ENCODE measurements at places on chromosomes 2 and 18. TPM values are rescaled to one million over a fixed set of nuclear protein-coding genes. Genes with fewer than 3 reads are reported as not detected.
A peak's percentile ranks its signal among the peaks of the same experiment; 100 is the strongest.

- DNase-seq: no peak
- peaks cover 5% of the 10 kb centered on the region for H3K4me1 ChIP-seq
- no peak overlapping the region for H3K27ac ChIP-seq
- no peaks in the 10 kb centered on the region for H3K36me3 ChIP-seq
- H3K27me3 ChIP-seq: no peaks in the 10 kb centered on the region
Observed at GRCh38 chr2:239292959-239293774, 107.7 kb downstream of the HDAC4 start.

Gene DNMT3A
- total RNA-seq: 29.3 TPM

DNA sequence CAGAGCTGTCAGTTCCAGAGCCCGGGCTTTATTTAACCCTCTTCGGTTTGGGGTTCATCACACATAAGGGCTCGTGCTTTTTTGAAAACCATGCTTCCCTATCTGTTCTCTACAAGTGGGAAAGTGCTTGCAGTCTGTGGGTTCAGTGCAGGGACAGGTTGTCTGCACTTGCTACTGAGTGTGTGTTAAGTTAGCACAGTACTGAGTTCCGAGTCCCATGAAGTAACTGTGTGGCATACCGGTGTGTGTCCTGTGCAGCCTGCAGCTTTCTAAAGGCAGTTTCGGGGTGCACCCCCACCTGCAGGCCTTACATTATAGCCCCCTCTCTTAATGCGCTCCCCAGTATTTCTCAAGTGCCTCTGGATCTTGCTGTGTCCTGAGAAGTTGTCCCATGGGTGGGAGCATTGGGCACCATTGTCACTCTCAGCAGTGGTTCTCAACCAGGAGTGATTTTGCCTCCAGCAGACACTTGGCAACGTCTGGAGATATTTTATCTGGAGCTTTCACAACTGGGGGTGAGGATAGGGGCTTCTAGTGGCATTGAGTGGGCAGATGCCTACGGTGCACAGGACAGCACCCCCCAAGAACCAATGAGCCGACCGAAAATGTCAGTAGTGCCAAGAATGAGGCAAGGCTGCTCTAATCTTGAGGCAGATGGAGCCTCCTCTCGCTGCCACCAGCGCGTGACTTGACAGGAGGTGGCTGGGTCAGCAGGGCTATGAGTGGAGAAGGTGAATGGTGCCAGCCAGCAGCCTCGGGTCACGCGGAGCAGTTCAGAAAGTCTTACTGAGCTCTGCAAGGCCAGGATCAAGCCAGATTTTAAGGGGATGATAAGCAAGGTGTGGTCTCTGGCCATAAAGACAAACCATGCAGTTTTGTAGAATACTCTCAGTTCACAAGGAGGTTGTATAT lies 152.2 kb downstream of the SMAD7 start:
- no peak for DNase-seq
- H3K4me3 ChIP-seq: no peak overlapping the region
- no peak overlapping the region for H3K27ac ChIP-seq
- no peaks in the 10 kb centered on the region for H3K36me3 ChIP-seq

- peaks cover 12% of the 10 kb centered on the region for H3K36me3 ChIP-seq
- peak overlapping the region; percentile 35 for H3K27ac ChIP-seq
- DNase-seq: no peak
- peaks cover 13% of the 10 kb centered on the region for H3K4me1 ChIP-seq
- H3K27me3 ChIP-seq: no peaks in the 10 kb centered on the region
Observed at GRCh38 chr2:238433941-238434845, 7.5 kb downstream of the ASB1 start.

DNA sequence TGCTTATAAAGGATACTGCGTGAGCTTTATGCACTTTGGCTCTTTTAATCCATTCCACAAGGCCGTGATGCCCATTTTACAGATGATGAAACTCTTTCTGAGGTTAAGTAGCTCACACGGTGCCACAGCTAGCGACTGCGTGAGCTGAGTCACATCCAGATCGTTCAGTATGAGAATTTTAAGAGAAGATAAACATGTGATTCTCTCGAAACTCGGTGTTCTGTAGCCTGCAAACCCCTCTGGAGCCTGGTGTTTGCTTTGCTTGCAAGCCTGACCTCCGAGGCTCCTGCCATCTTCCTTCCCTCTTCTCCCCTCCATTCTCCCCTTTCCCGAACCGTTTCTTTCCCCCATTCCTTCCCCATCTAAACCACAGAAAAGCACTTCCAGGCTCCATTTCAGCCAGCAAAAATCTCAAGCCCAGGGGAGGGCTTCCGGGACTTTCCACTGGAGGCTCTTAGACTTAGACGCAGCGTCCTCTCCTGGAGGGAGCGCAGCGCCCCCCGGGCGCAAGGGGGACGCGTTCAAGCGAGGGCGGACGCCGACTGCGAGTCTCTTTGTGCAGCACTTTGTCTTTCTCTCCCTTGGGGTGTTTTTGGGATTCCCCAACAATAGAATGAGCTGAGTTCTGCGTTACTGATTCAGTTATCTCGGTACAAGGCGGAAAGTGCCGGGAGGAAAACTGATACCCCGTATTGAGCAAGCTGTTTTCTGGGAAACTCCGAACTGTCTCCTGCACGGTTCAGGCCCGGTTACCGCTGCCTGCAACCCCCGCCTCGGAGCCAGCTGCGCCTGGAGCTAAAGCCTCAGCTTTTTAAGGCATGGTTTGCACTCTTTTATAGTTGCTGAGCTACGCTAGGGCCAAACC lies 38.0 kb downstream of the CYP1B1 start:
- H3K4me1 ChIP-seq: no peaks in the 10 kb centered on the region
- DNase-seq: no peak
- H3K27ac ChIP-seq: no peak overlapping the region
- no peaks in the 10 kb centered on the region for H3K36me3 ChIP-seq
- H3K4me3 ChIP-seq: peak overlapping the region; percentile 51

GRCh38 chr18:44411262-44411905 lies 269.3 kb upstream of the SETBP1 start:
- no peak overlapping the region for H3K4me3 ChIP-seq
- H3K27me3 ChIP-seq: no peaks in the 10 kb centered on the region
- DNase-seq: no peak
- no peaks in the 10 kb centered on the region for H3K36me3 ChIP-seq
- H3K27ac ChIP-seq: no peak overlapping the region

Gene RSAD2
- 0.44 TPM for total RNA-seq

DNA sequence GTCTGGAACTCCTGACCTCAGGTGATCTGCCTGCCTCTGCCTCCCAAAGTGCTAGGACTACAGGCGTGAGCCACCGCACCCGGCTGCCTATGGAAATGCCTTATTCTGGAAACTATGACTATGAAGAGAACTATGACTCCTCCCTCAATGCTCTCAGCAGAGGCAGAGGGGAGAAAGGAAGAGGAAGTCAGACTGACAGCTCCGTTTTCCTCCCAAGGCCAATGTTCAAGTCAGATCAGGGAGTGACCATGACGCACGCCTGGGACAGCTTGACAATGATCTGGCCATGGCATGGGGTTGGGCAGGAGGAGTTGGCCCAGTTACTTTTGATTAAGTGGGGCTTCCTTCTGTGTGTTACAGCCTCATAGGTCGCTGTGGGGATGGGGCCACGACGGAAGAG lies 44.3 kb upstream of the MRPL33 start:
- H3K4me3 ChIP-seq: no peak overlapping the region
- H3K4me1 ChIP-seq: peaks cover 4% of the 10 kb centered on the region
- no peaks in the 10 kb centered on the region for H3K36me3 ChIP-seq
- H3K27ac ChIP-seq: no peak overlapping the region
- no peaks in the 10 kb centered on the region for H3K27me3 ChIP-seq

DNA sequence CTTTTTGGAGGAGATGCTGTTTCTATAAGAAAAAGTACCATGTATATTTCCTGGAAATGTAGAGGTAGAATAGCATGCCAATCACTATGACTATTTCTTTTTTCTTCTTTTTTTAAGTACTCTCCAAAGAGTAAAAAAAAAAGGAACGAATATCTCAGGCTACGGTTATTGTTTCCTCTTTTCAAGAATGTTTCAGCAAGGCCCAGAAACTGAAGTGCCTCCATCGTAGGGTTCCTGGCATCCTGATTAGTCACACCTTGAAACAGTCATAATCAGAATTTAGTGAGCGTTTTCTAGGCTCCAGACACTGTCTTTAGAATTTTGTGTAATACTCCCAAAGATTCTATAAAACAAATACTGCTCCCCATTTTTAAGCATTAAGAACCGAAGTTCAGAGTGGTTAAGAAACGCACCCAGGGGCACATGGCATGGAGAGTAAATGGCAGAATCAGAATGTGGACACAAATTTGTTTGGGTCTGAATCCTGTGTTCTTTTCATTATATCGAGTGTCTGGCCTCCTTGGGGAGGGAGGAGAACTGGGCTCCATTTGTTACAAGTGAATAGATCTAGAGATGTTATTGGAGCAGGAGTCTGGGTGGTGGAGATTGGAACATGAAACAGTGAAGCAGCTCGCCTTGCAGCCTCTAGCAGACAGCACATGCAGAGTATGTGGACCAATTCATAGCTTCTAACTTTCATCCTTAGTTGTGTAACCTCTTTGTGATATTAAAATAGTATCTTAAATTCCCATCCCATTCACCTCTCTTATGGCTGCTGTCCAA lies 26.7 kb downstream of the ZEB2 start:
- H3K36me3 ChIP-seq: no peaks in the 10 kb centered on the region
- H3K4me1 ChIP-seq: no peaks in the 10 kb centered on the region
- no peak for DNase-seq
- no peak overlapping the region for H3K4me3 ChIP-seq
- H3K27me3 ChIP-seq: no peaks in the 10 kb centered on the region
- no peak overlapping the region for H3K27ac ChIP-seq

- DNase-seq: no peak
- no peak overlapping the region for H3K27ac ChIP-seq
- H3K27me3 ChIP-seq: no peaks in the 10 kb centered on the region
- H3K36me3 ChIP-seq: no peaks in the 10 kb centered on the region
- H3K4me3 ChIP-seq: no peak overlapping the region
Observed at GRCh38 chr18:49061239-49061990, 110.7 kb upstream of the SMAD7 start.

Gene ZNF638
- total RNA-seq: 80.8 TPM

Gene RNF152
- total RNA-seq: 0.18 TPM

GRCh38 chr2:205540036-205540435 lies 142.3 kb upstream of the NRP2 start:
- no peaks in the 10 kb centered on the region for H3K36me3 ChIP-seq
- no peak overlapping the region for H3K4me3 ChIP-seq
- no peak overlapping the region for H3K27ac ChIP-seq
- no peak for DNase-seq
- no peaks in the 10 kb centered on the region for H3K27me3 ChIP-seq

GRCh38 chr2:12719400-12720277 lies 2.9 kb downstream of the TRIB2 start:
- DNase-seq: no peak
- H3K27me3 ChIP-seq: no peaks in the 10 kb centered on the region
- peaks cover 2% of the 10 kb centered on the region for H3K36me3 ChIP-seq
- H3K4me3 ChIP-seq: peak overlapping the region; percentile 70
- H3K4me1 ChIP-seq: peaks cover 41% of the 10 kb centered on the region

Gene PTPRN
- not detected for total RNA-seq

DNA sequence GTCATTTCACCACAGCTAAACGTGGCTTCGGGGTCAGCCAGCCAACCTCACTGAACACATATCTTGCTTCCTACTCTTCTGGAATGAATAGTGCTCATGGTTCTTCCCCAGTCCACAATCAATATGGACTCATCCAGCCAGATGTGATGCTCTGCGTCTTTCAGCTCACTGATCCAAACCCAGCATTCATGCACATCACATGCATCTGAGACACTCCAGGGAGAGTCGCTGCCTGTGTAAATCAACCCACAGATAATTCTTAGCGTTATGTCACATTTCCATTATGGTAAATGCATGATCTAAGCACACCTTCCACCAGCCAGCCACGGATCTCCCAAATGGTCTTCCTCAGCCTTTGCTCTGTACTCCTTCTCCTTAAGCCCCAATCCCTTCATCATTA lies 306.7 kb upstream of the CHAC2 start:
- H3K4me1 ChIP-seq: no peaks in the 10 kb centered on the region
- H3K4me3 ChIP-seq: no peak overlapping the region
- no peaks in the 10 kb centered on the region for H3K27me3 ChIP-seq
- no peak overlapping the region for H3K27ac ChIP-seq
- DNase-seq: no peak

GRCh38 chr2:10985901-10986535 lies 74.3 kb downstream of the KCNF1 start:
- DNase-seq: no peak
- H3K36me3 ChIP-seq: no peaks in the 10 kb centered on the region
- no peak overlapping the region for H3K4me3 ChIP-seq
- H3K27me3 ChIP-seq: no peaks in the 10 kb centered on the region
- H3K27ac ChIP-seq: no peak overlapping the region

DNA sequence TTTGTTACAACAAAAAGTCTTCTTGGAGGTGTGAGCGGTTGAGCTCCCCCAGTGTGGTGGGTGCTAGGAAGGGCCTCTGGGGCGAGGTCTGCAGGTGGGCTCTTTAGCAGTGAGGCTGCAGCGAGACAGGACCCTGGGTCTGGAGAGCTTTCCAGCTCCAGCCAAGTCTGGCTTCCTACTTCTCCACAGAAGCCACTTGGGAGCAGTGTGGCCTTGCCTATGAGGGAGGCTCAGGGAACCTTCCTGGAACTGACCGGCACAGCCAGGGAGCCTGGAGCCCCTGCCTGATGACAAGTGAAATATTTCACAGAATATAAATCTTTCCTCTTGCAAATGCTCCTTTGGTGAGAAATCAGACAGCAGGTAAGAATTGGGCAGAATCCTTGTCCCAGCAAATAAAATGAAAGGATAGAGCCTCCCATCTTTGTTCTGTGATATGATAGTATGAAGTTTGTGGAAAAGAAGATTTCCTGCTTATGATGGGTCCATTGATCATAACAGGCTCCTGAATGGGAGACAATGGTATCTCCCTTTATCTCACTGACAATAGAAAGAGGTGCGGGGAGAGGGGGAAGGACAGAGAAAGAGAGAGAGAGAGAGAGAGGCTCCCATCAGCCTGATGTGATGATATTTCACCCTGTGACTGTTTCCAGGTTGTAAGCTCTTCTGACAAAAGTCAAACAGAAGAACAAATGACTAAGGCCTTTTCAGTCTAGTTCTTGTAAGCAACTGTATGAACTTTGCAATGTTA lies 289.8 kb upstream of the SPRED2 start:
- no peaks in the 10 kb centered on the region for H3K4me1 ChIP-seq
- H3K27me3 ChIP-seq: no peaks in the 10 kb centered on the region
- H3K4me3 ChIP-seq: no peak overlapping the region
- no peaks in the 10 kb centered on the region for H3K36me3 ChIP-seq

- peak overlapping the region; percentile 48 for H3K27ac ChIP-seq
- DNase-seq: no peak
- no peaks in the 10 kb centered on the region for H3K36me3 ChIP-seq
- H3K4me3 ChIP-seq: no peak overlapping the region
Observed at GRCh38 chr2:186572705-186573104, 17.2 kb upstream of the ITGAV start.

- H3K27ac ChIP-seq: no peak overlapping the region
- no peak for DNase-seq
- H3K36me3 ChIP-seq: no peaks in the 10 kb centered on the region
- no peak overlapping the region for H3K4me3 ChIP-seq
- H3K27me3 ChIP-seq: no peaks in the 10 kb centered on the region
Observed at GRCh38 chr2:37782721-37783371, 111.4 kb upstream of the CDC42EP3 start.

- H3K4me3 ChIP-seq: no peak overlapping the region
- H3K27me3 ChIP-seq: no peaks in the 10 kb centered on the region
- no peak overlapping the region for H3K27ac ChIP-seq
Observed at GRCh38 chr2:221385716-221386115, 186.4 kb downstream of the EPHA4 start.

Gene LRRC30
- total RNA-seq: not detected

- H3K4me1 ChIP-seq: peaks cover 11% of the 10 kb centered on the region
- 0 out of 2 replicates have a peak overlapping the region, but pooled peaks have one; percentile 17 for H3K27ac ChIP-seq
- no peak for DNase-seq
- H3K36me3 ChIP-seq: no peaks in the 10 kb centered on the region
Observed at GRCh38 chr18:2990956-2991640, 21.8 kb downstream of the LPIN2 start.
